Activated CD4-positive, alpha-beta T cell treated with anti-CD3 and anti-CD28 coated beads, Interleukin-2, amount 10 ng/mL, durations not matched to agents 24 days and 14 days (primary cell): ENCODE measurements at places on chromosomes 6 and 20. TPM values are rescaled to one million over a fixed set of nuclear protein-coding genes. Genes with fewer than 3 reads are reported as not detected.

SLCO4A1 gene
- total RNA-seq, result 57.8 and 67.3 TPM in 2 replicates

ZC2HC1B gene
- total RNA-seq, result not detected in 2 replicates

DCBLD1 gene
- 3.7 and 4.8 TPM in 2 replicates for total RNA-seq

RIMS1 gene
- not detected in 2 replicates for total RNA-seq

SLC32A1 gene
- not detected in 2 replicates for total RNA-seq

BPIFB1 gene
- not detected in 2 replicates for total RNA-seq

NKX2-4 gene
- total RNA-seq, result not detected in 2 replicates

ZNF831 gene
- total RNA-seq, result 3.1 and 3.4 TPM in 2 replicates

SLC17A5 gene
- 4.9 TPM in 2 replicates for total RNA-seq

CLPSL2 gene
- total RNA-seq, result not detected in 2 replicates

PLAGL1 gene
- total RNA-seq, result 14.6 and 19.8 TPM in 2 replicates
